ENCODE measurements at places on chromosomes 3 and 15. TPM values are rescaled to one million over a fixed set of nuclear protein-coding genes. Genes with fewer than 3 reads are reported as not detected.

DNA sequence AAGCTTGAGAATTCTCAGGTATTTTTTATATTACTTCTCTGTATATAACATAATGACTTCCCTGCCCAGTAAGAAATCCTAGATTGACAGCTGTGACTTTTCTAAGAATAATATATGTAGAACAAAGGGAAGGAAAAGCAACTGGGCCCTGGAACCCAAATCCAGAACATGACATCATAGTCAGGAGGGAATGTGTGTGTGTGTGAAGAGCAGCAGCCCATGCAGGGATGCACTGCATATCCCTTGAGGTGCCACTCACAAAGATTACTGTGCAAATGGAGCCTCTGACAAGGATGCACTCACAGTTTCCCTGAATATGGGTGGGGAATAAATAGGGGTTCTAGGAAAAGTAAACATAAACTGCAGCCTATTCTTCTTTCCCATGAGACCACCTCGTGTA, 279.5 kb downstream of the NEK10 start:
- DNase-seq: no peak

DNA sequence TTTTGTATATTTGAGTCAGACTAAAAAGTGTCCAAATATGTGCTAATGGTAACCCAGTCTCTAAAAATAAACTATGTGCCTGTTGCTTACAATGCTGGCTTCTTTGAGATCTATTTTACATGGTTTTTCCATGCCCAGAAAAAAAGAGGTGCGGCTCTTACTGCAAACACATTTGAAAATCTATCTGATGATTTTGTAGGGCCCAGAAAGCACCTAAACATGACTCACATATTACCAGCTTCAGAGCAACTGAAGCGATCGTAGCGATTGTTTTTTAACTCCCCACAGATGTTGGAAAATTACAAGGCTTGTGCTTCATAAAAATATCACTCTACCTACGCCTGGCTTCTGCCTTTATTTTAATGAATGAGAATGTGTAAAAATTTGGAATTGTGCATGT, 53.5 kb downstream of the SUCNR1 start:
- DNase-seq: no peak

The SSUH2 gene
- not detected for total RNA-seq

The CPLX3 gene
- total RNA-seq: 0.84 TPM
